ENCODE measurements at places on chromosomes 1 and 21.

- no peak for DNase-seq
Measured at GRCh38 chr21:24112020-24112419, 1495.3 kb downstream of the MRPL39 start.

DNA sequence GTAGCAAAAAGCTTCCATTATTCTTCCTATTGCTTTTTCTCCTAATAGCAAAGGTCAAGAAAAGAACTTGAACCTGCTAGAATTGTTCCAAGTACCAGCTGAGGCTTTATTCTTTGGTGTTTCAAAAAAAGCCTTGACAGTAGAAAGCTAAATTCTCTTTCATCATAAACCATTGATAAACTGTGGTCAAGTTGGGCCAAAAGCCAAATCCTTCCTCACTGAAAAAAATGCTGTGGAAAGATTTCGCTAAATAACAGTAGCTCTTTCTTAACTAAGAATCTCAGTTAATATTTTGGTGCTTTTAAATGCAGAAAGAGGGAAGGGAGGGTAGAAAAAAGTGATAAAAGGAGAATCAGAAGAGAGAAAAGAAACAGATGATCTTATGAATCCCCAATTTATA, 14.0 kb upstream of the JAM2 start:
- DNase-seq: no peak

DNA sequence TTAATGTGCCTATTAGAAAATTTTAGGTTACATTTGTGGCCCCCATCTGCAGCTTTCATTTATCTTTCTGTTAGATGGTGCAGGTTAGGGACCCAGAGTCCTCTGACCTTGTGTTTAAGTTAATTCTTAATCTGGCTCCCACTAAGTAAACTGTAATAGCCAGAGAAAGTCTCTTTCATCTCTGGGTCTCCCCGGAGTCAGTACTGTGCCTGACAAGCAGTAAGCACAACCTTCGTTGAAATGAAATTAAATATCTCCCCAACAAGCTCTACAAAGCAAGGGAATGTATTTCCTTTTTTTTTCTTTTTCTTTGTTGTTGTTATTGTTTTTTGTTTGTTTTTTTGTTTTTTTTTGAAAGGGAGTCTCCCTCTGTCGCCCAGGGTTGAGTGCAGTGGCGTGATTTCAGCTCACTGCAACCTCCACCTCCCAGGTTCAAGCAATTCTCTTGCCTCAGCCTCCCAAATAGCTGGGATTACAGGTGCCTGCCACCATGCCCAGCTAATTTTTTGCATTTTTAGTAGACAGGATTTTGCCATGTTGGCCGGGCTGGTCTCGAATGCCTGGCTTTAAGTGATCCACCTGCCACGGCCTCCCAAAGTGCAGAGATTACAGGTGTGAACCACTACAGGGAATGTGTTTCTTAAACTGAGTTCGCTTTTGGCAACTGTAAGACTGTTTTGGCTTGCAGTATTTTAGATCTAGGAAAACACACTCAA, 81.6 kb downstream of the HHIPL2 start:
- DNase-seq: no peak

DNA sequence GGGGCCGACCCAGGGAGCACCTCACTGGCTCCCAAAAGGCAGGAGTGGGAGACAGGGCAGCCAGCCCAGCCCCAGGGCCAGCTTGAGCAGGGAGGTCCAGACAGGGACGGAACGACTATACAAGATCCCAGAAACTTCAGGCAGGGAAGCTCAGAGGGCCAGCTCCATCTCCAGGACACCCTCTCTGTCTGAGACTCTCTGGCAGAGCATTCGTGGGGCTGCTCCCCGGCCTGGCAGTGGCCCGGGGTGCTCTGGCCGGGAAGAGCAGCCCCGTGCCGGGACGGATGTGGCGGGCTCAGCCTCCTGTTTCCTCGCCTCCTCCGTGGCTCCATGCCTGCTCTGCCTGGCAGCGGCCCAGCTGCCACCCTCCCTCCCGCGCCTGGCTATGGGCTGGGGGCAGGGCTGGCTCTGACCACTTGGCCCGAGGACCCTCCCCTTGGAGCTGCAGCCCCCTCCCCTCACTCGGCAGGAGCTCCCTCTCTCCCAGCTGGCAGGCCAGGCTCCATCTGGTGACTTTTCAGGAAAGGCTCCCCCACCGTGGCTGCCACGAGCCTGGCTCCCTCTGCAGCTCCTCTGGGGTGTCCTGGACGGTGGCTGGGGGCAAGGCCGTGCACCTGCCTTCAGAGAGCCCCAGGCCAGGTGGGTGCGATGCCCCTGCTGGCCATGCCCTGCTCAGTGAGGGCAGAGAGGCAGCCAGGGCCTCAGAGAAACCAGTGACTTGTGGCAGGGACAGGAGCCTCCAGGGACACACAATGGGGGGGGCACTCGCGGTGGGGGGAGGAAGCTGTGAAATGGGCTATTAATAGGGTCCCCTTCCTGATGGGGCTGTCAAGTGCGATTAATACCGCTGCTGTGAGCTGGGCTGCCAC, 5.6 kb upstream of the PLCH2 start:
- DNase-seq: no peak

DNA sequence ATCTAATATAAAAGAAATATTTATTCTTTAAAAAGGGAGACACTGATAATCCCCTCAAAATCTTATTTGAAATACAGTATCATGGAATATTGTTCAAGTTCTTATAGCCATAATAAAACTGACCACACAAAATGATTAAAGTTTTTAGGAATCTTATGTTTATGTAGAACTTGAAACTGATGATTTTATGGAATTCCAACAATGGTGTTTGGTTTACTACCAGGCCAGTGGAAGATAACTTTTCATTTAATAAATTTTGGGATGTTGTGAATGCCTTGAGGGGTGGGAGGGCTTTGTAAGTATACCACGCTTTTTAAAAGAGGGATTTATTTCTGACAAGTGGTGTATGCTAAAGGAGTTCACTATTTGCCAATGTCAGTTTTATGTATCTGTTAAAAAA, 87.7 kb downstream of the RAB3GAP2 start:
- no peak for DNase-seq

GRCh38 chr1:116537040-116537831, 33.6 kb downstream of the CD58 start:
- DNase-seq: no peak

- no peak for DNase-seq
Measured at GRCh38 chr1:76288758-76289483, 214.4 kb downstream of the ST6GALNAC3 start.

GRCh38 chr21:36608041-36608896, 90.6 kb upstream of the SIM2 start:
- DNase-seq: no peak

DNA sequence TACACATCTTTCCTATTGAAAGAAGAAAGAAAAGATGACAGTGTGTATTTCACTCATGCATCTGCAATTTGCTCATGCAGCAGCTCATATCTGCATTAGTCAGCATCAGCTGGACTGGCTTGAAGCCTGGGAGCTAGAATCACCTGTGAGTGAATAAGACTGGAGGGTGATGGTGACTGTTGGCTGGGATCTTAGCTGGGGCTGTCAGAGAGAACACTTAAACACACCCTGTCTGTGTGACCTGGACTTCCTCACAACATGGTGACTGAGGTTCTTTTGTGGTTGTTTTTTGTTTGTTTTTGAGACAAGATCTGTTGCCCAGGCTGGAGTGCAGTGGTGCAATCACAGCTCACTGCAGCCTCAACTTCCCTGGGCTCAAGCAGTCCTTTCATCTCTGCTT, 24.9 kb downstream of the KLHDC7A start:
- DNase-seq: no peak

- DNase-seq: no peak
Measured at GRCh38 chr1:2350911-2351655, 40.3 kb downstream of the MORN1 start.

- DNase-seq: no peak
Measured at GRCh38 chr1:118927427-118928187, 60.5 kb downstream of the TBX15 start.

- no peak for DNase-seq
Measured at GRCh38 chr1:49864581-49864980, 159.2 kb downstream of the AGBL4 start.

GRCh38 chr1:25185409-25186160, 46.7 kb downstream of the SYF2 start:
- DNase-seq: no peak

- no peak for DNase-seq
Measured at GRCh38 chr21:14677013-14677412, 130.9 kb upstream of the SAMSN1 start.

- DNase-seq: no peak
Measured at GRCh38 chr1:110032327-110032726, 2.1 kb upstream of the STRIP1 start.

GRCh38 chr1:214019499-214019898, 31.7 kb downstream of the PROX1 start:
- DNase-seq: no peak

- DNase-seq: no peak
Measured at GRCh38 chr1:63200676-63201075, 121.7 kb upstream of the FOXD3 start.

DNA sequence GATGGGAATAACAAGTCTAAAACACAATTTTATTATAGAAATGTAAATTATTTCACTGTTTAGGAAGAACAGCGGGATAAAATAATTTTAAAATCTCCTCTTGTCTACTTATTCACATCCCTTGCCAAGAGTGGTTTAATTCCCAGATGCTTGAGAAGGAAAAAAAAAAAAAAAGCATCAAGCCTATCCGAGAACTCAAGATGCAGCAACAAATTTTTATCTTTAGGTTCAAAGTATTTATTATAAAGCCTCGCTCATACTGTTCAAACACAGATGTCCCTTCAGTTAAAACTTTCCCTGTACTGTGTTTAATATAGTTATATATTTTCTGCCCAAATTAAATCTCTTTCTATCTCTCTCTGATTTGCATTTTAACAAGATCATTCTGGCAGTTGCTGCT, 1615.8 kb downstream of the PLA2G4A start:
- DNase-seq: no peak

- no peak for DNase-seq
Measured at GRCh38 chr21:41167348-41168342, at the start of gene BACE2. Gene BACE2 (plus strand): TSS chr21:41168160. CDS start chr21:41168264, 104 bp downstream.
